ENCODE measurements at places on chromosomes 1 and 21.

GRCh38 chr1:1161683-1162079 lies 12.0 kb upstream of the TTLL10 start:
- DNase-seq: no peak

GRCh38 chr1:71464016-71464415 lies 383.2 kb upstream of the ZRANB2 start:
- DNase-seq: no peak

GRCh38 chr1:27391511-27392095 lies 819 bp upstream of the GPR3 start:
- peak; percentile 71 for DNase-seq

DNA sequence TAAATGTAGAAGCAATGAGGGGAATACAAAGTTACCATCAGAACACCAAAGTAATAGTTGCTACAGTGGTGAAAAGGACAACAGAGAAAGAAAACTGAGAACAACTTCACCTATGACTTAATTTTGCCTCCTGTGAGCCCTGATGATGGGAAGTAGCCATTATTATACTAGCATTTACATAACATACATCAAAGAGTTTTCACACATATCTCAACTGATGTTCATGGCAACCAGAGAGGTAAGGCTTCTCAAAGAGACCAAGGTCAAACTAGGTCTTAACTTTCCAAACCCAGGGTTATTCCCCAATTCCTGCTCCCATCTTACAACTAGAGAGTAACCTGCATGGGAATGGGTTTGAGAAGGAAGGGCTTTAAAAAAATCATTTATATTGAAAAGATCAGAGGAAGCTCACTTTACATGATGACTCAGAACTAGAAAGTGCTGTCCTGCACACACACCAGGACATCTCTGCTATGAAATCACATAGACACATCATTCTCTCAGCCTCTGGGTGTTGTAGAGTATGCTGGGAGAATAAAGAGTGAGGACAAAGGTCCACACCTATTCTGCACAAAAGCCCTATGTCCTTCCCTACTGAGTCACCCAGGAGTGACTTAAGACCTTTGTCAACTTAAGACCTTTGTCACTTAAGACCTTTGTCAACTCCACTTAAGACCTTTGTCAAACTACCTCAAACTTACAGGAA lies 179.7 kb downstream of the TNFSF18 start:
- DNase-seq: no peak

DNA sequence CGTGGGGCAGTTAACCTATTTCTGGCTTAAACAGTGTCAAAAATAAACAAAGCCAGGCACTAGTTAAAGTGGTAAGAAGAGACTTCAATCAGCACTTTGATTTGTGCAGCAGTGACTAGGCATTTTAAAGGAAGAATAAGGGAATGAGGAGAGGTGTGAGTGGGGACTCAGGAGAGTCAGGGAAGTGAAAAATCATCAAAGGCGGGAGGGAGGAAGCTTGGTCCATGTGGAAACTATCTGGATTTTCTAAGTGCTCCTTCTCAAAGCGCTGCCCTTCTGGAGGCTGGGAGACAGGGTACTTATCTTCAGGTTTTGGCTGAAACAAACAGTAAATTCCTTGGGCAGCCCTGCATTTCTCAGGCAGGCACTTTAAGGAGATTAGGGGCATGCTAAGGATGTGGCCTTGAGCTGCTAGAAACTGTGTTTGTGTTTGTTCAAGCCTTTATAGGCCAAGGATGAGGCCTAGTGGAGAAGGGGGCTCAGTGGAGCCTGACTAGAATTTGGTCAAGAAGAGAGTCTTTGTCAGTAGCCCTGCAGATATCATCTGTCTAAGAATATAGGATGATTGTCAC lies 486.5 kb downstream of the SIPA1L2 start:
- DNase-seq: no peak

- DNase-seq: no peak
Observed at GRCh38 chr21:17003763-17004373, 509.0 kb upstream of the CXADR start.

DNA sequence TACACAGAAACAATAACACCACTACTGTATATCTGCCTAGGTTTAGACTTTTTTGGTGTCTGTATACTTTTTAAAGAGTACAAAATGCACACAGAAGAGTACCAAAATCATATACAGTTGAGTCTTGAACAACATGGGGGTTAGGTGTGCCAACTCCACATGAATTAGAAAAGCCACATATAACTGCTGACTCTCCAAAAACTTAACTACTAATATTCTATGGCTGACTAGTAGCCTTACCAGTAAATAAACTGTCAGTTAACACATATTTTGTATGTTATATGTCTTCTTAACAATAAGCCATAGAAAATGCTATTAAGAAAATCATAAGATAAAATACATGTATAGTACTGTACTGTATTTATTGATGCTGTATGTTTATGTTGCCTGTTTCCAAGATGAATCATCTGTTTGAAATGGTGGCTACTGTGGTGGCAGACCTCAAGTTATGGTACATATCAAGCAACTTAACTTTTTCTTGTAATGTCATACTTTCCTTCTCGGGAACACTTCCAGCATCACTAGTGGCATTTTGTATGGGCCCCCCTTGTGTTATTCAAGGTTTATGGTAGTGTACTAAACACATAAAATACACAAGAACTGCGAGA lies 71.2 kb downstream of the LHX4 start:
- DNase-seq: no peak

DNA sequence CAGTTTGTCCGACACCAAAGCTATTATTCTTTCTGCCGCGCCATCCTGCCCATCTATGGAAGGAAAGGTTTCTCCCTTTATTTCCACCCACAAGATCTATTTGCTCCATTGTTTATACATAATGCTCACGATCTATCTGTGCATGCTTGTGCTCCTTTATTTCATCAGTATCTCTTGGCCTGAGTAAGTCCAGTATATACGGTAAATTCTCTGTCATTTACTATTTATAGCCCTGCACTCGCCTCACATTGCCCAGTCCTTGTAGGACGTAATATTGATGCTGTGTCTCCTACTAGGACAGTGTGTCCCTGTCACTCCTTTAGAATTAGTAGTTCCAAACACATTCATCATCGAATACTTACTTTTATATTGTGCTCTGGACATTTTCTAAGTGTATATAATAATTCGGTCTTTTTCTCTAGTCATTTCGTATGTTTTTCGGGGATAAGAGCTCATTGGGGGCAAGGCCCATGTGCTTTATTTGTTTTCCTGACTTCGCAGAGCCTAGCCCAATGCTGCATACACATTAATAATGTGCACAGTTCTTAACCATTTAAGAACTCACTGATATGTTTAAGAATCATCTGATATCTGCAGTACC lies 3.1 kb upstream of the NID1 start:
- no peak for DNase-seq

- peak; percentile 73 for DNase-seq
Observed at GRCh38 chr1:153533689-153534201, 2.0 kb downstream of the S100A6 start.

DNA sequence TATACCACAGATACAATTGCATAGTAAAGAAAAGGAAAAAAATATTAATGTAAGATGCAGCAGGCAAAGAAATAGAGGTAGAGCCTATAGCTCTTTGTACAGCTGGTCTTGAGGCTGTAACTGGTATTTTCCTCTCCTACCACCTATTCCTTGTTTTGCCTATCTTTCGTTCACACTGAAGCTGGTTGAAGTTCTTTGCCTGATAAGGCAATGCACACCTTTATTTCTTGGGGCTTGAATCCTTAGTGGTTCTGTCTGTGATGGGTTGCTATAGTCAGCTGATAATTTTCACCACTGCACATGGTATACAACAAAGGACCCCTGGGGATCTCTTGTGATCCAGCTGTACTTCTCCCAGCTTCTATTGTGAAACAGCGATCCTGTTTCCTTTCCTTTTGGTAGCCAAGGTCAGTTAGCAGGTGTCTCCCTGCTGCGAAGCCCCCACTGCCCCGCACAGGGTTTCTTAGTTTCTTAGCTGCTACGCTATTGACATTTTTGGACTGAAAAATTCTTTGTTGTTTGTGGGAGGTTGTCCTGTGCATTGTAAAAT lies 9.9 kb upstream of the TSNAX start:
- DNase-seq: no peak

DNA sequence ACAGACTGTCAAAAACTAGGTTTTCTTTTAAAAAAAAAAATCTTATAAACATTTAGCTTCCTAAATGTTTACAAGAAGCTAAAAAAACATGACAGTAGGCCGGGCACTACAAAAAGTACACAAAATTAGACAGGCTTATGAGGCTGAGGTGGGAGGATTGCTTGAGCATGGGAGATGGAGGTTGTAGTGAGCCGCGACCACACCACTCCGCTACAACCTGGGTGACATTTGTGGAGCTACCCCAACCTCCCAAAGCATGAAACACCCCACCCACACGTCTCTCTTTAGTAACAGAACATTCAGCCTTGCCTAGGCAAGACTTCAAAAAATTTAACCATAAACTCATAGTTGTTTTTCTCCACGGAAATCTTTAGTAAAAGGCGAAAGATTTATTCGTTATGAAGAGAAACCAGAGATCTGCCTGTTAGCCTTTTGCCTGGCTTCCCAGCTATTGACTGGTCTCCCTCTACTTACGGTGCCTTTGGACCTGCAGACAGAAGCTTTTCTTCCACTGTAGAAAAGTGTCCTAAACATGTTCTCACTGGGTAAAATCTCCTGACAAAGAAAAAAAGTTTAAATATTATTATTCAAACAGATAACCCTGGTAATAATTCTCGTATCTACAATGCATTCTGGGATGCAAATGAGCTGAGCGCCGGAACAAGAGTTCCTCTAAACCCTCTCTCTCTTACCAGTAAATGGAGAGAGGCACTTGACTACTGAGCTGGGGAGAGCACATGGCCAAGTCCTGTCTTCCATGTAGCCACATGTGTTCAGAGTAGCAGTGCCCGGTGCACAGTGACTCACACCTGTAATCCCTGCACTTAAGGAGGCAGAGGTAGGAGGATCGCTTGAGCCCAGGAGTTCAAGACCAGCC lies 9.2 kb downstream of the RNU5D-1 start:
- peak; percentile 98 for DNase-seq

GRCh38 chr1:34656731-34657130 lies 98.1 kb upstream of the GJB5 start:
- DNase-seq: no peak
